ENCODE measurements at places on chromosomes 1 and 21.

GRCh38 chr1:39680751-39681150 lies 8.8 kb upstream of the NT5C1A start:
- no peak for DNase-seq

- DNase-seq: no peak
These were observed 57.5 kb upstream of the PAX7 start for GRCh38 chr1:18573170-18573569.

DNA sequence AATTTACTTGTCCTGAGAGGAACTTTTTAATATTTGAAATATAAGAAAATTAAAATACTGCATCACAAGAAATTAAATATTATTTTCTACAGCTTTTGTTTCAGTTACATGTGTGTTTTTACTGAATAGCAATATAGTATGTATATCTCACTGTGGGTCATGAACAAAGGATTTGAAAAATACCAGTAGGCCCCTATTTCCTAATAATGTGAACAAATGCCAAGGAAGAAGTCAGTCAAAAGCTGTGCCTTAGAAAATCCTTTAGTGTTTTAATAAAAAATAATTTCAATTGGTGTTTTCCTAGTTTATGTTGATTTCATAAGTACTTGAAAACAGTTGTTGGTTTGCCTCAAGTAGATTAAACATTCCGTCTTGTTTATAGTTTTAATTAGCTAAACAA lies 46.7 kb downstream of the SMYD3 start:
- no peak for DNase-seq

GRCh38 chr1:208737161-208737560 lies 493.0 kb upstream of the PLXNA2 start:
- DNase-seq: no peak

DNA sequence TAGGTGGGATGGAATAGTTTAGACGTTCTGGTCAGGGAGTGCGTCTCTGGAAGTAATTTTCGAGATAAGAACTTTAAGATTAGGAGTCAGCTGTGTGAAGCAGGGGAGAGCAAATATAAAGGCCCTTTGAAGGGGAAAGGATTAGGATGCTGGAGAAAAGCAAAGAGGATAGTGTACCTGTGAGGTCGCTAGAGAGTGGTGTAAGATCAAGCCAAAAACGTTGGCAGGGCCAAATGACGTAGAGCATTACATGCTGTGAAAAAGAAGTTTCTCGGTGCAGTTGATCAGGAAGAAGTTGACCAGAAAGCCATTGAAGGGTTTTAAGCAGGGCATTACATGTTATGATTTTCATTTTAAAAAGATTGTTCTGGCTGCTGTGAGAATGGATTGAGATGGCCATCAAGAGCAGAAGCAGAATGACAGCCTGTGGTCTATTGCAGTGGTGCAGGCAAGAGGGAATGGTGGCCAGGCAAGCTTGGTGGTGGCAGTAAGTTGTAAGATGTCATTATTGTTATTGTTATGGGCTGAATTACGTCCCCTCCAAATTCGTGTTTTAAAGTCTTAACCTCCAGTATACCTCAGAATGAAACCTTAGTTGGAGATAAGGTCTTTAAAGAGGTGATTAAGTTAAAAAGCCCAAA lies 113.6 kb upstream of the KIF26B start:
- DNase-seq: no peak

DNA sequence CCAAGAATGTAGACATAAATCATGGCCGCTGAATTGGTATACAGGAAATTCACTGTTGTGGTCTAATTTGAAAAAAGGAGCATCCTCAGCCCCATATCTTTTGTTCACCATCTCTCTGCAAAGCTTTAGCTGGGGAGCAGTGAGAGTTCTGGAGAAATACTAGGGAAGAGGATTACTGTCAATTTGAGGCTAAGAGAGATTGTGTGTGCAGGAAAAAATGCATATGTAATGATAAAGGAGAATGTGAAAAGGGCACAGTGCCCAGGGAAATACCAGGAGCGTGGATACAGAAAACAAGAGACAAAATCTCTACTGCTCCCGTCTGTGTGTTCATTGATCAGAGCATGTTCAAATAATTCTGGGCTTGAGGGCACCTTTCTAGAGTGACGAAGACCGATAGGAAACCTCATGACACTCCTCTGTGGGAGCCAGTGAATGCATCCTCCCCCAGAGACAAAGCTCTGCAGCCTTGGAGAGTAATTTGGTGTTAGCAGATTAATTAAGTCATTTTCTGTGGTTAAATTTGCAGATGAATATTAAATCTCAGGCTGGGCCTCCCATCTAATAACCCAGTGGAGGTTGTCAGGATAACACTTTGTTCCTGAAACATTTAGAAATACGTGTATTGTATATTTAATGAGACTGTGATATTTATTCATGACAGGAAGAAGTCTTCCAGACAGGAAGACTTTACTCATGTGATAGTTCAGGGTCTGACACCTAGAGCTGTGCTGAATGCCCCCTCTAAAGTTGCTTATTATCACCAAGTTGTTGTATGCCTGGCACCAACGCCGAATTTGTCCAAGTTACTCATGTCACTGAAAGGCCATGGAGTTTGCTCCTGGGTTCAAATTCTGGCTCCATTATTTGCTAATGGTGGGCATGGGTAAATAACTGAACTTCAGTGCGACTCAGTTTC lies 287.3 kb upstream of the SGIP1 start:
- no peak for DNase-seq

- DNase-seq: no peak
These were observed 16.5 kb downstream of the ATP1B1 start for GRCh38 chr1:169122976-169123375.

DNA sequence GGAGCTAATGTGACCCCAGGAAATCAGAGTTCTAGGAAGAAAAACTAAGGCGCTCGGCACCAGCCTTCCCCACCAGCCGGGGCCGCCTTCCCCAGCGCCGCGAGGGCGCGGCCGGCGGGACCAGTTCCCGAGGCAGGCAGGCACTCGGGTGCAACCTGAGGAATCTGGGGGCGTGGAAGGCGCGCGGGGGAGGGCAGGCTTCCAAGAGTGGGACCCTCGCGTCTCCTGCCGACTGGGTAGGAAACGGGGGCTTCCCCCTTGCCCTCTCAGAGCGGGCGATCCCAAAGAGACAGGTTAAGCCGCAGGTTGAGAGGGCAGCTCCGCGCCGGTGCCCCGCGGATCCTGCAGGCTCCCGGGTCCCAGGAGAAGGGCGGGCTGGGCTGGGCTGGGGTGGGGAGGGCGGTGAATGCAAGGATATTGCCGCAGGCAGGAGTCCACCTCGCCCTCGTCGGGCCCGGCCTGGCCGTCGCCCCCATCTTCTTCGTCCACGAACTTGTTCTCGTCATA lies 431 bp downstream of the ARPC5 start:
- DNase-seq: no peak

DNA sequence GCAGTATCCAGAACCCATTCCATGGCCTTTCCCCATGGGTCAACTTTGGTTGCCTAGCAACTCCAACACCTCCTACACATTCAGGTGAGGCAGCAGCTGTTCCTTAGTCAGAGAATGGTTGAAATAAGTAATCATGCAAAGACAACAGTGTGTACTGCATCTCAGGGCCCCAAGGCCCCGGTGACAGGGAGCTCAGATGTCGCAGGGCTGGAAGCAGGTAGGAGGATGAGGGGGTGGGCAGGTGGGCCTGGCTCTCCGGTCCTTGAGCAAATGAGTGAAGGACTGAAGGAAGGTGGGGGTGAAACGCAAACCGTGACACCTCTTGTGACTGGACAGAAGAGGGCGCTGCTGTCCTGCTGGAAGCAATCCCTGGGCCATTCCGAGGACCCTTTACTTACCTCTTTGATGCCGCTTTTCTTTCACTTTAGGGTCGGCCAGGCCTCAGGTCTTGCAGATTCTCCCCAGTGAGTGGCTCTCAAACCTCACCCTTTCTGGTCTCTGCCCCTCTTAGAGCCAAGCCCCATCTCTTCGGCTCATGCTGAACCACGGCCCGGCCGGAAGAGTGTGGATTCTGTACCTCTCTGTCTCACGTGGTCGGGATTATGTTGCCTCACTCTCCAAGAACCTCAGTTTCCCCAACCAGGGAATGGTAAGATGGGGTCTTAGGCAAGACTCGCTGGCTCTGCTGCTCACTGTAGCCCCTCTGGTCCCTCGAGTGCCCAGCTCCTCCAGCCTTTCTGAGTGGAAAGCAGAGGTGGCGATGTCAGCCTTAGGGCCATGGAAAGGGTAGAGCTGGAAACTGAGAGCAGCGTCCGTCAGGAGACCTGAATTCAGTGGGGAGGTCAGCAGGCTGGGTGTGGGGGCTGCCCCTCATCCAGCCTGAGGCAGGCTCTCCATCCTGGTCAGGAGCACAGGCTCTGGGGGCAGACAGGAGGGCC lies 5.6 kb upstream of the KCNA10 start:
- no peak for DNase-seq

DNA sequence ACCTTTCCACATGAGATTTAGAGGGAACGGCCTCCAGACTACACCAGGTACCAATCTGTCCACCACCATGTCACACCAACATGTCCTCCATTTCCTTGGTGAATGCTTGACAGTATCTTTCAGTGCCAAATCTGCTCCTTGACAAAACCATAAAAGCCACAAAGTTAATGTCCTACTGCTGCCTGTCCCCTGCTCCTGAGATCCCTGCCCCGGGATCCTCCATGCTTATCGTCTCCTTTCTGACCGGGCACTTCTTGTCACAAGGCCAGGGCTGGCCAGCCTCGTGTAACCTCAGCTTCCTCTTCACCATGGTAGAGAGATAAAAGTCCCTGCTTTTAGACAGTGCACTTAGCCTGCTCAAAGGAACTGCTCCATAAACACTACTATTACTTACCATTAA lies 136.2 kb downstream of the NAV1 start:
- peak; percentile 45 for DNase-seq

GRCh38 chr1:170765712-170766330 lies 101.9 kb downstream of the PRRX1 start:
- no peak for DNase-seq

DNA sequence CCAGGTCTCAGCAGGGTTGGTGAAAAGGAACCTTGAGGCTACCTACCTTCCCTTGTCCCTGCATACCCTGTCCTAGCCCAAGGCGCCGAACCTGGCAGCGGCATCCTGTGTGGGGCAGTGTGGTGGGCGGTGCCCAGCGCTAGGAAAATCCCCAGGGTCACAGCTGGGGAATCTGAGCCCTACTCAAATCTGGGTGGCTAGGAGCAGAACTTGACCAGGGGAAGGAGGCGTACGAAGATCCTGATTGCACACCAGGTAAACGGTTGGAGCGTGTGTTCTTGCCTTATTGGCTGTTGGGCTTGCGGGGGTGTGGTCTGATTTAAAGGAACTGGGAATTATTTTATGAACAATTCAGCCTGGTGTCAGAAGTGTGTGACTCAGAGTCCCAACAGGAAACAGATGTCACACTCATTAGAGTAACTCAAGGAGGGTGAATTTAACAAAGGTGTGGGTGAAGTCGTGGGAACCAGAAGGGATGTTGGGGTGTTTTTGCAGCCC lies 118.6 kb downstream of the LRIG2 start:
- DNase-seq: no peak

DNA sequence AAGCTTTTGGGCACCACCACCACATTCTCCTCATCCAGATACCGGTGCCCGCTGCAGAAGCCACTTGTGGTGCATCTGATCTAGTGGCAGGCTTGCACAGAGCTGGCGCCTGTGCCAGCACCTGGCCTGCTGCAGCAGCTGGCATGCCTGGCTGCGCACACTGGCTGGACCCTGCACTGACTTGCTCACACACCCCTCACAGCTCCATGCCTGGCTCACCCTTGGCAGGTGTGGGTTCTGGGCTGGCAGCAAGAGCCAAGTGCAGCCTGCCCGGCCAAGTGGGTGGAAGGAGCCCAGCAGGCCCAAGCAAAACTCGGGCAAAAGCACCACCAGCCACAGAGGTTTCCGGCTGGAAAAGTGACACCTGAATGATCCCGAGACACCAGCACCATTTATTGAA lies 315.7 kb upstream of the RRP15 start:
- DNase-seq: no peak

DNA sequence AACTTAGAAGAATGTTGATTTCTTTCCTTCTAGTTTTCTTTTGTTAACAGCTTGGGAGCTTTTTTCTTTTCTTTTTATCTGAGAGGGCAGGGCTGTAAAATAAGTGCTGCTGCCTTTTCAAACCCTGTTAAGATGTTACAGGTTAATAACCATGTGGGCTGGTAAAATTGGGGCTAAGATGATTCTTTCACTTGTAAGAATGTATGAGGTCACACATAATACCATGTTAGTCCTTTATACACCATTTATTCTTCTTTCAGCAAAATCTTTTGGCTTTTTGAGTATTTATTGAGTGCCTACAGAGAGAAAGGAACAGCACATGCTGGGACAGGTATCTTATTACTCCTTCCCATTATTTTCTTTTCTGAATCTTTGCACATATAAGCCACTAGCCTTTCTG lies 6.1 kb upstream of the AK4 start:
- DNase-seq: no peak

GRCh38 chr1:34330061-34330460 lies 153.4 kb downstream of the C1orf94 start:
- DNase-seq: no peak

- DNase-seq: no peak
These were observed 685 bp upstream of the DDI2 start for GRCh38 chr1:15616373-15617172.

DNA sequence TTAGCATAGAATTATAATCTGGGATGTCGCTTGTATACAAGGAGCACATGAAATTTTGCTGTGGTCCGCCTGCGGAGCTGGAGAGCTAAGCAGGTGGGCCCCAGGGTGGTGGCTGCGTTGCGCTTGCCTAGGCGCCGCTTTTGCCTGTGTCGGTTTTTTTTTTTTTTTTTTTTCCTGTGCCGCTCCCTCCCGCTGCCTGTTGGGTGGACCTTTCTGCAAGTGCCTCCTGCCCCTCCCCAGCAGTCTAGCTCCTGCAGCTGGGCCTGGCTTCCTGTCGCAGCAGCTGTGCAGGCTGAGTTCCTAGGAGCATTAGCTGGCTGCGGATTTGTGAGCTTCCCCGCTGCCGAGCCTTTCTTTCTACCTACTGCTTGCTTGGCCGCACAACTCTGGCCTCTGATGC lies 20.6 kb downstream of the PYHIN1 start:
- DNase-seq: no peak

GRCh38 chr1:152505083-152505482 lies 5.5 kb upstream of the LCE5A start:
- DNase-seq: no peak

DNA sequence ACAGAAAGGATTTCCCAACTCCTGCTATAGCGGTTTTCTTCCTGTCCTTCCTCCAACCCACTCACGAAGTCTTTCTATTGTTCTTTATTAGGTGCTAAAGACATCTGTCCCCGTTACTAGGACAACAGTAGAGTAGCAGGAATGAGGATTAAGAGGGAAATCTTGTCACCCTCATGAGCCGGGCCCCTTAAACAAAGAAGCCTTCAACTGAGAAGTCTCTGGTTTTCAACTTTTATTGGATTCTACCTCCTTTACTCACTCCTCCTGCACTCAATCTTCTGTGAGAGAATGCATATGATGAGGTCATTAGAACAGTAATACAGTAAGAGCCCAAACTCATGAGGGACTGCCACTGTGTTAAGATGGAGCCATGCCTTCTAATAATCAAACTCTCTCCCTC lies 206.3 kb downstream of the OMA1 start:
- no peak for DNase-seq

DNA sequence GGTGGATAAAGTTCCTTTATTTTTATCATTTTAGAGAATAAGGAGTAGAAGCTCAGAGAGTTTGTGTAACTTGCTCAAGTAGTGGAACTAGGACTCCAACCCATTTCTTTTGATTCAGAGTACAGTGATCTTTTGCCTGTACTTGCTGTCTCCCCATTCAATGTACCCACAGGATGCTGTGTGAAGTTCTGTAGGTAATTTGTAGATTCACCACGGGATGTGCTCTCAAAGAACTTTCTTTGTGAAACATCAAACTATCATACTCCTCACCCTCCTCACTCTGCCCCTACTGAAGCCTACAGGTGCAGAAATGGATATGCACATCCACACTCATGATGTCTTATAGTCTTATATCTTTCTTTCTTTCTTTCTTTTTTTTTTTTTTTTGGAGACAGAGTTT lies 65.8 kb upstream of the HSPA13 start:
- DNase-seq: no peak
